NCI-H187 (cell line): ENCODE measurements at places on chromosomes 3 and 15.

GRCh38 chr15:47378527-47378926, 338.8 kb upstream of the SEMA6D start:
- DNase-seq: no peak

- no peak for DNase-seq
Observed at GRCh38 chr3:138817695-138818094, 17.0 kb downstream of the PIK3CB start.

- DNase-seq: no peak
Observed at GRCh38 chr3:26058901-26059321, 269.0 kb downstream of the OXSM start.

DNA sequence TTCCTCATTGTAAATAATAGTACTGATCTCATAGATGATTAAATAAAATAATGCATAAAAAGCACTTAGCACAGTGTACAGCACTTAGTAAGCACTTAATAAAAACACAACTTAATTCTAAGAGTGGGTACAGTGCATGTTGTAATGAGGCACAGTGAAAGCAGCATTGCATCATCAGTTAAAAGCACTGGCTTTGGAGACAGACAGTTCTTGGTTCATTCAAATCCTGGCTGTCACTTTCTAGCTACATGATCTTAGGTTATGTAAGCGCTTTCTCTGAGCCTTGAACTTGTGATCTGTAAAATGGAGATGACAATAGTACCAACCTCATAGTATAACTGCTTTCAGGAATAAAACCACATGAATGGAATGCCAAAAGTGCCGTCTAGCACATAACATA, 151.5 kb downstream of the DPH6 start:
- DNase-seq: no peak

GRCh38 chr3:160183345-160184076, 41.7 kb upstream of the C3orf80 start:
- DNase-seq: no peak

GRCh38 chr3:138854204-138854603, 19.5 kb upstream of the PIK3CB start:
- no peak for DNase-seq

- no peak for DNase-seq
Observed at GRCh38 chr3:66014651-66015050, 24.1 kb downstream of the MAGI1 start.

DNA sequence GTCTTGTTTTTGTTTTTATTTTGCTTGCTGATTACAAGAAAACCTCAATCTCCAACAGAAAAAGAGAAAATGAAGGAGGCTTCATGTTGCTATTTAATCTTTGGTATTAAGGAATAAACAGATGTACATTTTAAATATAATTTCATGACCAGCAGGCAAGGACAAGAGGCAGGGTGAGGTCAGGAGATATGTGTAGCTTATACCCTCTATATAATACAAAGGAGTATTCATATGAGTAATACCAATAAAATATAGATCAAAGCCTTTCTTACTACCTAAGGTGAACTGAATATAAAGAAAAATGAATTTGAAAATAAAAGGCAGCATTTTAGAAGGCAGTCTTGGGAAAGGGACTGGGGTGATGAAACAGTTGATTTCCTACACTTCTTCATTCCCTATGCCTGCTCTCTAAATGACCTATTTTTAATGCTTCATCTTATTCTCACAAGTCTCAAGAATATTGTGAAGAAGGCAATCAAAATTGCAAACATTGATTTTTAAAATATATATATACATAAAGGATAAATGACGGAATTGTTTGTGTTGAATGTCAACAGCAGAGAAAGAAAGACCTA, 8.6 kb upstream of the CBLB start:
- no peak for DNase-seq

DNA sequence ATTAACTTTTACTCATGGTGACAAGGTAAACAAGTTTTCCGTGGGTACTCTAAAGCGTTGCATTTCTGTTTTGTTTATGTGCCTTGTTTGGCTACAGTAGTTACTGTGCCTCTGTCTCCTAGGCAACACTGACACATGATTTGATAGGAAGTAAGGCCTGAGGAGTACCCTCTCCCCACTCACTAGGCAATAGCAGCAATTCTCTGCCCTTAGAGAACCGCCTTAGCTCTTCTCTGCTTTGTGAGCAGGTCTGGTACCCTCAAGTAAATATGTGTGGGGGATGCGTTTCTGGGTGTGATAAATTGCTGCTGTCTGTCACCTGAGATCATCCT, at the start of gene IL5RA:
IL5RA (minus strand) TSS at position 76 of the 332 bp plus-strand sequence. CDS start 5,390 bp downstream, outside the sequence.
- DNase-seq: no peak

DNA sequence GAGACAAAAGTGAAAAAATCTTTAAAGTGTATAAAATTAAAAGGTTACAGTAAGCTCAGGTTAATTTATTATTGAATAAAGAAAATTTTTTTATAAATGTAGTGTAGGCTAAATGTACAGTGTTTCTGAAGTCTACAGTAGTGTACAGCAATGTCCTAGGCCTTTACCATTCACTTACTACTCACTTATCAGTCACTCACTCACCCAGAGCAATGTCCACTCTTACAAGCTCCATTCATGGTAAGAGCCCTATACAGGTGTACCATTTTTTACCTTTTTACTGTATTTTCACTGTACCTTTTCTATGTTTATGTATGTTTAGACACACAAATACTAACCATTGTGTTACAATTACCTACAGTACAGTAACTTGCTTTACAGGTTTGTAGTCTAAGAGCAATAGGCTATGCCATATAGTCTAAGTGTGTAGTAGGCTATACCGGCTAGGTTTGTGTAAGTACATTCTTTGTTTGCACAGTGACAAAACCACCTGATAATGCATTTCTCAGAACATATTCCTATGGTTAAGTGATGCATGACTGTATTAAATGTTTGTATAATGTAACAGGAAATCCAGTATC, 38.1 kb upstream of the NECTIN3 start:
- DNase-seq: no peak
